OCI-M1 (cell line): ENCODE measurements at places on chromosomes 6 and 20.
A peak's percentile ranks its signal among the peaks of the same experiment; 100 is the strongest.

DNA sequence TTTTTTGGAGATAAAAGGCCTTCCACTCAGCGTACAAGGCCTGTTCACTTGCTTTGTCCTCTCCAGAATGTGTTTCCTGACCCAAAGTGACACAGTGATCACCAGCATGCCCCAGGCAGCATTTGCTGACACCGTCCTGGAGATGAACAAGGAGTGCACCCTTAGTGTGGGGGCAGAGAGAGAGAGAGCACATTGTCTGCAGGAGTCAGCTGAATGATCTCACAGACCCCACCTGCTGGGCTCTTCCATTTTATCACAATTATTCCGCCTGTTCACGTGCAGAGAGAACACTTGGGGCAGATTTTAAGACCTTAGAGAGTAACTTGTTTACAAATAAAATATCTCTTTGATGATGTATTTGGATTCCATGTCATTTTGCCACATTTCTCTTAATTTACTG is 22.4 kb upstream of the MAS1L start:
- peak; percentile 45 for DNase-seq

DNA sequence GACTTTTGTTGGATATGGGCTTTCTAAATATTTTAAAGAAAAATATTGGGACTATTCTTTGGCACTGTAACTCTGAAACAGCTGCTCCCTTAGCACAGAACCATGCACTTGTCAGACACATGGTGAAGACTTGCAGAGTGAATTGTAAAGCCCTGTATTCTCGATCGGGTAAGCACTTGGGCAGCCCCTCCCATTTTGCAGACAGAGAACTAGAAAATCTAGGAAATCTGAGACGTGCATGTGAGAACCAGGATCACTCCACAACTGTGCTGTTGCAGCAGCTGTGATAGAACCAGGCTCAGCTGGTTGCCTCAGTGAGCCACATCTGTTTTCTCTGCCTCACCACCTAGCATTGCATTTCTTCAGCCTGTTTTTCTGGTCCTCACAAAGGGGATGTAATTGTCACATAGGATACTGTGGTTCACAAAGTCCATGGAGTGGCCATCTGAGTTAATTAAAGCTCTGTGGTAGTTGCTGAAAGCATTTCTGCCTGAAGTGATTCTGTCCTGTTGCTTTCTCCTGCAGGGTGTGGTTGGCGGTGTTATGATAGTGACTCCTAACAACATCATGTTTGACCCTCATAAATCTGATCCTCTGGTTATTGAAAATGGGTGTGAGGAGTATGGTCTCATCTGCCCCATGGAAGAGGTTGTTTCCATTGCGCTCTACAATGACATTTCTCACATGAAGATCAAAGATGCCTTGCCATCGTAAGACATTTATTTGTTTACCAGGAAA is 71.8 kb upstream of the HINT3 start:
- DNase-seq, result no peak

GRCh38 chr20:32485770-32486478 is 99.2 kb downstream of the NOL4L start:
- DNase-seq, result no peak

DNA sequence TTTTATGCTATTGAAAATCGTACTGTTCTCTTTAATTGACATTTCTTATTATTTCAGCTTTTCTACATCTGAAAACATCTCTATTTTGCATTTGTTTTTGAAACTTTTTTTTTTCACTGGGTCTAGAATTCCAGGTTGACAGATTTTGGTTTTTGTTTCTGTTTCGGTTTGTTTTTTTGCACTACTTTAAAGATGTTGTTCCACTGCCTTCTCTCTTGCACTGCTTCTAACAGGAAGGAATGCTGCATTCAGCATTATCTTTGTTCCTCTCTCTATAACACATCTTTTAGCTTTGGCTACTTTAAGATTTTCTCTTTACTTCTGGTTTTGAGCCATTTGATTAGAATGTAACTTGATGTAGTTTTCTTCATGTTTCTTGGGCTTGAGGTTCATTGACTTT is 20.1 kb upstream of the SLC17A1 start:
- DNase-seq, result peak; percentile 70

DNA sequence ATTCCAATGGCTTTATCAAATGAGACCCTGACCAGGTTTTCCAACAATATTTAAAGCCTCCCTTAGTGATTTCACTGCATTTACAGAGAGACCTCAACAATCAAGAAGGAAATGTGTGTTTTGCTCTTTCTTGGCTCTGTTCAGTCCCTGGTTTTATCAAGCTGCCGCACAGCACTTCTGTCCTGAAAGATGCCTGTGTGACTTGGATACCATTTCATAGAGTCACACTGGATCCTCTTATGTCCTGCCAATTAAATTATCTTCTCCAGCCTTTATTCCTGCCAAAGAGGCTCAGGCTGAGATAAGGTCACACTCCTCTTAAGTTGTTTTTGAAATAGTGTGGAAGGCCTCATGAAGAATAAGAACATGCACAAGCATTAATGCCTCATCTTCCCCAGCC is 197.0 kb upstream of the RNF217 start:
- no peak for DNase-seq

- no peak for DNase-seq
Measured at GRCh38 chr6:135066806-135067205, 12.2 kb upstream of the HBS1L start.

DNA sequence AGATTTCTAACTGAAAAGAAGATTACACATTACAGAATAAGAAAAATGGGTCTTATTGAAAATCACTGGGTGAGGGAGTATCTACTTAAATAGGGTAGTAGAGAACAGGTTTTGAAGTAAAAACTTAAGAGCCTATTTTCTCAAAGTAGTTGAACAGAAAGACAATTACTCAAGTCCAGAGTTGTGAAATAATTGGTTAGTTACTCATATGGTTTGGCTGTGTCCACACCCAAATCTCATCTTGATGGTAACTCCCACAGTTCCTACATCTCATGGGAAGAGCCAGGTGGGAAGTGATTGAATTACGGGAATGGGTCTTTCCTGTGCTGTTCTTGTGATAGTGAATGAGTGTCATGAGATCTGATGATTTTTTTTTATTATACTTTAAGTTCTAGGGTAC is 1035.3 kb upstream of the GJE1 start:
- no peak for DNase-seq

- DNase-seq, result no peak
Measured at GRCh38 chr6:45955597-45955996, 60.1 kb downstream of the CLIC5 start.

DNA sequence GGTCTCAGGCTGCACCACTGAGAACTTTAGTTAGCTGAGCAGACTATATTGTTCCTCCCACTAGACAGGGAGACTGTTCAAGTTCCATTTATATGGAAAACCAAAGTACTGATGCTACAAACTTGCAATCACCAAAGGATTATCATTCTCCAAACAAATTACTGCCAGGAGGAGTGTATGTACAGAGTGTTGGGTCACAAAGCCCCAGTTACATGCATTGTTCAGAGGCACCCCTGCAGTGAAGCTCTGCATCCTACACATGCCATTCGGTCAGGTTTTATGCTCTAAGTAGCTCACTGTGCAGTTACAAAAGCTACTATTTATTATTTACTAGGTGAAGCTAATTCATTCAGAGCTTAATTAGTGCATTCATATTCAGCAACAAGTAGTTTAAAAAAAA is 75.8 kb downstream of the SMLR1 start:
- no peak for DNase-seq

GRCh38 chr20:5687884-5688283 is 62.3 kb upstream of the SHLD1 start:
- no peak for DNase-seq

GRCh38 chr6:139373154-139373927 is 1.1 kb downstream of the CITED2 start:
- DNase-seq, result peak; percentile 80

- no peak for DNase-seq
Measured at GRCh38 chr6:43747784-43748183, 22.2 kb upstream of the VEGFA start.

GRCh38 chr20:63854766-63855362 is 6.4 kb upstream of the ABHD16B start:
- no peak for DNase-seq

GRCh38 chr6:56730663-56731529 is 88.2 kb upstream of the DST start:
- no peak for DNase-seq
